ENCODE measurements at places on chromosomes 7 and 10. TPM values are rescaled to one million over a fixed set of nuclear protein-coding genes. Genes with fewer than 3 reads are reported as not detected.
A peak's percentile ranks its signal among the peaks of the same experiment; 100 is the strongest.

The TMEM184A gene
- not detected for total RNA-seq

The SLC26A5 gene
- total RNA-seq = not detected

The TECTB gene
- not detected for total RNA-seq

GRCh38 chr10:99709480-99710229, 22.3 kb downstream of the COX15 start:
- DNase-seq = no peak
- no peak overlapping the region for H3K4me3 ChIP-seq
- H3K27me3 ChIP-seq = no peaks in the 10 kb centered on the region
- H3K36me3 ChIP-seq = peaks cover 26% of the 10 kb centered on the region
- H3K4me1 ChIP-seq = no peaks in the 10 kb centered on the region

- peak; percentile 48 for DNase-seq
- H3K4me3 ChIP-seq = no peak overlapping the region
- peak overlapping the region; percentile 78 for H3K27ac ChIP-seq
- peaks cover 32% of the 10 kb centered on the region for H3K4me1 ChIP-seq
These were observed 37.4 kb downstream of the PRKAG2 start for GRCh38 chr7:151839451-151839921.

GRCh38 chr7:7054252-7054830, 128.0 kb upstream of the C1GALT1 start:
- H3K4me3 ChIP-seq = no peak overlapping the region
- DNase-seq = no peak
- no peaks in the 10 kb centered on the region for H3K36me3 ChIP-seq
- no peaks in the 10 kb centered on the region for H3K27me3 ChIP-seq
- no peak overlapping the region for H3K27ac ChIP-seq

- H3K36me3 ChIP-seq = no peaks in the 10 kb centered on the region
- H3K27me3 ChIP-seq = peaks cover 13% of the 10 kb centered on the region
- H3K4me1 ChIP-seq = peaks cover 14% of the 10 kb centered on the region
- no peak overlapping the region for H3K27ac ChIP-seq
- no peak overlapping the region for H3K4me3 ChIP-seq
- DNase-seq = no peak
These were observed 2.8 kb downstream of the EMX2 start for GRCh38 chr10:117545141-117546019.

GRCh38 chr7:22110881-22111280, 165.2 kb upstream of the CDCA7L start:
- no peaks in the 10 kb centered on the region for H3K4me1 ChIP-seq
- no peak overlapping the region for H3K4me3 ChIP-seq
- H3K36me3 ChIP-seq = no peaks in the 10 kb centered on the region
- no peak for DNase-seq
- no peaks in the 10 kb centered on the region for H3K27me3 ChIP-seq
- no peak overlapping the region for H3K27ac ChIP-seq

DNA sequence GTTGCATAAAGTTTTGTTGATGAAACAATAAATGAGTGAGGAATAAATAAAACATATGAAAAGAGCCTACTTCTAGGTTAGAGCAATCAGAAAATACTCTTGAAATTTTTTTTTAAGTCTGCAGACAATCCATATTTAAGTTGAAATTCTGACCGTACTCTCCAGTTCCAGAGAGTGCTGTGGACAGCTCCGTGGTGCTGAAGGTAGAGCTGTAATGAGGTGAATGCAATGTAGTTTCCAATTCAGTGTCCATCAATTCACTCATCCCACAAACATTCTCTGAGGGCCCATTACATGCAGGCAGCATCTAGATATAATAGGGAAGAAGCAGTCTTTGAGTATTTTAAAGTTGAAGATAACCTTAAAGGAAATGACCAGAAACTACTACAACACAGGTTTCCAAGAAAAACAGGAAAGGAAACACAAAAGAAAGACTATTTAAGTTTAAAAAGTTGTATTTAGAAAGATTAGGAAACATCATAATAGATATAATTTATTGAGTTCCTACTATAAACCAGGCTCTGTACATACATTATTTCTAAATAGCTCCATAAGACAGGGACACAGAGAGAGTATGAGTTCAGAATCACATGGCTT, 44.0 kb upstream of the CRTAC1 start:
- no peaks in the 10 kb centered on the region for H3K4me1 ChIP-seq
- H3K27ac ChIP-seq = no peak overlapping the region
- H3K36me3 ChIP-seq = no peaks in the 10 kb centered on the region
- peaks cover 6% of the 10 kb centered on the region for H3K27me3 ChIP-seq

- no peak overlapping the region for H3K4me3 ChIP-seq
- peak; percentile 77 for DNase-seq
- H3K36me3 ChIP-seq = no peaks in the 10 kb centered on the region
- no peak overlapping the region for H3K27ac ChIP-seq
- H3K4me1 ChIP-seq = no peaks in the 10 kb centered on the region
- no peaks in the 10 kb centered on the region for H3K27me3 ChIP-seq
These were observed 78.7 kb upstream of the C1GALT1 start for GRCh38 chr7:7103343-7104313.

GRCh38 chr7:43278088-43278644, 165.7 kb downstream of the HECW1 start:
- no peak for DNase-seq
- H3K27ac ChIP-seq = no peak overlapping the region
- no peaks in the 10 kb centered on the region for H3K4me1 ChIP-seq

DNA sequence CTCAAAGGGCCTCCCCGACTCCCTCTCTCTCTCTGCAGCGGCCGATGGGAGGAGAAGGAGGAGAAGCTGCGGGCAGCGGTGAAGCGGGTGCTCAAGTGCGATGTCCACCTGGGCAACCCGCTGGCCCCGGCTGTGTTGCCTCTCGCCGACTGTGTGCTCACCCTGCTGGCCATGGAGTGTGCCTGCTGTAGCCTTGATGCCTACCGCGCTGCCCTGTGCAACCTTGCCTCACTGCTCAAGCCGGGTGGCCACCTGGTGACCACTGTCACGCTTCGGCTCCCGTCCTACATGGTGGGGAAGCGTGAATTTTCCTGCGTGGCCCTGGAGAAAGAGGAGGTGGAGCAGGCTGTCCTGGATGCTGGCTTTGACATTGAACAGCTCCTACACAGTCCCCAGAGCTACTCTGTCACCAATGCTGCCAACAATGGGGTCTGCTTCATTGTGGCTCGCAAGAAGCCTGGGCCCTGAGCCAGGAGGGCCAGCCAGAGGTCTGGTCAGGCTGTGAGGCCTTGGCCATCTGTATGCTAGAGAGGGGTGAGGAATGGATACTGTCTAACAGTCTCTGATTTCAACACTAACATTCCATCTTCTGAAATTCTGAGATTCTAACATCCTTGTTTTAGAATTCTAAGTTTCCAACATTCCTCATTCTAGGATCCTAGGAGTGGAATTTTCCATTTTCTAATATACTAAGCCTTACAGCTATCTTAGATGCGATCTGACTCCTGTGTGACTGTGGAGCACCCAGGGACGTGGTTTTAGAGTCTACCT, 3.6 kb downstream of the INMT start:
- no peak for DNase-seq
- no peak overlapping the region for H3K27ac ChIP-seq
- no peaks in the 10 kb centered on the region for H3K27me3 ChIP-seq
- H3K4me1 ChIP-seq = no peaks in the 10 kb centered on the region
- no peak overlapping the region for H3K4me3 ChIP-seq
- H3K36me3 ChIP-seq = no peaks in the 10 kb centered on the region

GRCh38 chr10:27158421-27158820, 3.3 kb downstream of the MASTL start:
- DNase-seq = no peak
- peaks cover 3% of the 10 kb centered on the region for H3K4me1 ChIP-seq
- no peak overlapping the region for H3K27ac ChIP-seq
- H3K4me3 ChIP-seq = no peak overlapping the region
- H3K27me3 ChIP-seq = no peaks in the 10 kb centered on the region
- peaks cover 22% of the 10 kb centered on the region for H3K36me3 ChIP-seq

DNA sequence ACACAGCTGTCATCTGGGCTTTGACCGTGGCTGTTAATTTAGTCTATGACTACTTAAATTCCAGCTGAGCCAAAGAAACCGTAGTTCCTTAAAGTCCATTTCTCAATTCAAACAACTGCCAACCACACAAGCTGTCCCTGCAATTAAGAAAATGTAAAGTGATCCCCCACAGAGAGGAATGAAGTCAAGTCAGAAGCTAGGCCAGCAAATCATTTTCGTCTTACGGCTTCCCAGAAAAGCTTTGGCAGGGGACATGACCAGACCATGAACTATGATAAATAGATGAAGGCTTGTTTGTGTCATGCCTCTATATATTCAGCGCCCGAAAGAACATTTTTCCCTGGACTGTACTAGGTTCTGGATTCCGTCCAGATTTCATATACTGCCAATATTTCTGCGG, 54.6 kb downstream of the HACD1 start:
- no peak overlapping the region for H3K27ac ChIP-seq
- H3K36me3 ChIP-seq = no peaks in the 10 kb centered on the region
- no peak overlapping the region for H3K4me3 ChIP-seq
- H3K27me3 ChIP-seq = no peaks in the 10 kb centered on the region
- no peak for DNase-seq
- H3K4me1 ChIP-seq = no peaks in the 10 kb centered on the region

GRCh38 chr10:125333769-125334168, 173.4 kb upstream of the CTBP2 start:
- DNase-seq = no peak
- H3K27me3 ChIP-seq = no peaks in the 10 kb centered on the region
- no peaks in the 10 kb centered on the region for H3K36me3 ChIP-seq
- no peaks in the 10 kb centered on the region for H3K4me1 ChIP-seq

All from B cell (primary cell).